Gastroesophageal sphincter (tissue), 4 donors: ENCODE measurements at places on chromosomes 4 and X.

DNA sequence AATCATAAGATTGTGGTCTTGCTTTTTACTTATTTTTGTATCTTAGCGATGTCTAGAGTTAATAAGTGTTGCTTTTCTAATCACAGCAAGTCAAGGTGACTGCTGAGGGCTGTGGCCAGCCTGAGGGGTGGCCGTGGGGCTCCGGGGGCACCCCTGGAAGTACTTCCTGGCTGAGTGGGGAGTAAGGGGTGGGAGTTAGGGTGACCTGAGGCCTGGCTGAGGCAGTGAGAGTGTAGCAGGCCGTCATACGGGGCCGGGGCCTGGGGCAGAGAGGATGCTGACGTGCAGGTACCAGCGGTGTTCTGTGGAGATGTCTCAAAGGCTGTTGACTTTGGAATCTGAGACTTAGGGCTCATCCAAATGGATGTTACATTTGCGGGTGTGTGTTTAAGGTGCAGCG is 29.3 kb downstream of the PIGG start:
- ATAC-seq: no peak

DNA sequence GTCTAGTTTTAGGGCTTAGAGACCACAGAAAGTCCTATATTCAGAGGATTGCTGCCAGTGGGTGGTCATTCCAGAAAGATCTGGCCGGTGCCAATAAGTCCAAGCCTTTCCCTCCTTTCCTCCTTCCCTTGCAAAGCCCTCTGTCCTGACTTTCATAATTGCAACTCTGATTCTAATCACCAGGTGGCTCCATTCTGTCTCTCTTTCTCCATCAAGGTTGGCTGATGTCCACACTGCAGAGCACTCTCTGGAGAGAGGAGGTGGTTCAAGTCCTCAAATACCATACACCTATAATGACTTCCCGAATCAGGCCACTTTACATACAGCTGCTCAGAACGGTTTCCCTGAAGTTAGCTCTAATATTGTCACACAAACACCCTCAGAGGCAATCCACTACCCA is 22.4 kb upstream of the ARMCX4 start:
- no peak for ATAC-seq

- no peak for ATAC-seq
Measured at GRCh38 chr4:113617195-113617594, 144.3 kb downstream of the CAMK2D start.

GRCh38 chrX:154360155-154360713 is 14.2 kb downstream of the FLNA start:
- no peak for ATAC-seq

DNA sequence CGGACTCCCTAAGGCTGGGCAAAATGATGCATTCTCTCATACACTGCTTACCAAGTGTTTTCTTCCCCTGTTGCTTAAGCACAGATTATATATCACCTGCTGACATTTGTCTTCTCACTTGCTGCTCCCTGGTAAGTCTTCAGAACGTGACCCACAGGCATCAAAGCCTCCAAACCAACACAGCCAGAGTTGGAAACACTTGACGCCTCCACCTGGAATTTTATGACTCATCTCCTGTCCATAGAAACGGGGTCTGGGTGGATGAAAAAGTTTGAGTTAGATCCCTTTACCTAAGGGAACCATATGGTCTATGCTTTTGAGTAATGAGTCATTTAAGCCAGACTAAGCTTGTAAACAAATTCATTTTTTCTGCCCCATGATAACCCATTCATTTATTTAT is 251.6 kb downstream of the USP46 start:
- no peak for ATAC-seq

DNA sequence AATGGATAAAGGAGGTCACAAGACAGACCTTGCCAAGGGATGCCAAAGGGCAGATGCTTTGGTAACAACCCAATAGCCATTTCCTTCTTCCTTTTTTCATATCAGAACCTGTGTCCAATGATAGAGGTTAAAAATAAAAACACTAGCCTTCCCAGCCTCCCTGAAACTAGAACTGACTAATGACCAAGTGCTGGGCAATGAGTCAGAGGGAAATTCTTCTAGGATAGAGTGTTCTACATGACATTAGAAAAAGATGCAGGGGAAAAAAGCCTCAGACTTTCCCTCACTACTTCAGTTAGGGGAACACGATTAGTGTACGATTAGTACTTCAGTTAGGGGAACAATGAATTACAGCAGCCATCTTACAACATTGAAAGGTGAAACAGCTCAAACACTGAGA is 29.3 kb upstream of the FAM47C start:
- no peak for ATAC-seq

- no peak for ATAC-seq
Measured at GRCh38 chrX:1681439-1681838, 66.6 kb downstream of the ASMT start.

- no peak for ATAC-seq
Measured at GRCh38 chr4:111510535-111510934, 634.7 kb upstream of the FAM241A start.

DNA sequence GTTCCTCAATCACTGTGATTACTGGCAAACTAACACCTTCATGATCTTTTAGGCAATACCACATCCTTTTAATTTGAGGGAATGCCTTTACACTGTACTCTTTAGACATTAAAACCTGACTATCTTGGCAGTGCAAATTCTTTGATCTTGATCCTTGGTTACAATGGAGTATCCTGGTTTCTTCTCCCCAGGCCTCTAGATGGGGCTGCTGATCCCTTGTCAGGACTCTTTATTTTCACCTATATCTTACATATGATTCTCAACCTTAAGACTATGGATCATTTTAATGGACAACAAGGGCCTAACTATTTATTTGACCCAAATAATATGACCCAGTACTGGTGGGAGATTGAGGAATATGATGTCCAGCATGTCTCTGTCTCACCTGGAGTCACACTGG is 1005.5 kb upstream of the INTU start:
- ATAC-seq: no peak

- ATAC-seq: no peak
Measured at GRCh38 chr4:83922402-83922801, 386.5 kb downstream of the GPAT3 start.

DNA sequence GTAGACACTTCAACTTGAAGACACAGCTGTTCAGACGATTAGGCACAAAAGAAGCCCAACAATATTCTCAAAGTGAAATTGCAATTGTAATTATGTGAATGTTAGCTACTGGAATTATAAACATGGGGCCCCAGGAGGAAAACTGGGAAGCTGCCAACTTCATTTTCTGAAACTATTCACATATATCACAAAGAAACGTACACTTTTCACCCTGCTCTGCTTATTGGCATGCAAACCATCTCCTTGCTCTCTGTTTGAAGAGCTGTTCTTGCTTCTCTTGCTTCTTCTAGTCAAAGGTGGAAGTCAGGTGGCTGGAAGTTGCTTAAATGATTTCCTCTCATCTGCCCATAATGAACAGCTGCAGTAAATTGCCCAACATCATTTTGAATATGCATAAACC is 320.1 kb downstream of the CFAP299 start:
- ATAC-seq: no peak

DNA sequence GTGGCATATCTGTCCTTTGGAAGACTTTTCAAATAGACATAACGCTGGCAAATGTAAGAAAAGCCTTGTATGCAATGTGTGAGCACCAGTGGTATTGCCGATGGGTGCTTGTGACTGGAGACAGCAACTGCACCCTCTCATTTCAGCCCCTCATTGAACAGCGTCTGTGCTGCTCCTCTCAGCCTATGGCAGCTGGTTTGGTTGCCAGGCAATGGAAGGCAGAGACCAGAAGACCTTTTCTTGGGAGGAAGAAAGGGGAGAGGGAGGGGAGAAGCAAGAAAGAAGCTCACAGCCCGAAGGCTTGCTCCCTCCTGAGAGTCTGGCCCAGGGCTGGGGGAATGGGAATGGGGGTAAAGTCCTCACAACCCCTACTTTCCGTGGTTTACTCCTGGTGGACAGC is 20.2 kb downstream of the ZCCHC13 start:
- ATAC-seq: no peak

DNA sequence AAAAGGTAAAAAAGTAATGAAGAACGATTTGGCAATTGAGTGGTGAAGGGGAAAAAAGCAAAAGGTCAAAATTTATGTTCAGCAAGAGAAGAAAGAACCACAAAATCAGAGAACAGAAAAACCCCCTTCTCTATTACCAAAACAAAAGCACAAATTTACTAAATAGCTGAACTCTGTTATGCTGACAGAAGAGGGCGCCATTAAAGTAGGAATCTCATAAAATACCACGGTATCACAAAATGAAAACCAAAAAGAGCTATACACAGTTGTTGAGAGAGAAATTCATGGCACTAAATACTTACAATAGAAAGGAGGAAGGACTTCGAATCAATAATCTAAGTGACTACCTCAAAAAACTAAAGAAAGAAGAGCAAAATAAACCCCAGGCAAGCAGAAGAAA is 69.6 kb upstream of the CXorf66 start:
- no peak for ATAC-seq

DNA sequence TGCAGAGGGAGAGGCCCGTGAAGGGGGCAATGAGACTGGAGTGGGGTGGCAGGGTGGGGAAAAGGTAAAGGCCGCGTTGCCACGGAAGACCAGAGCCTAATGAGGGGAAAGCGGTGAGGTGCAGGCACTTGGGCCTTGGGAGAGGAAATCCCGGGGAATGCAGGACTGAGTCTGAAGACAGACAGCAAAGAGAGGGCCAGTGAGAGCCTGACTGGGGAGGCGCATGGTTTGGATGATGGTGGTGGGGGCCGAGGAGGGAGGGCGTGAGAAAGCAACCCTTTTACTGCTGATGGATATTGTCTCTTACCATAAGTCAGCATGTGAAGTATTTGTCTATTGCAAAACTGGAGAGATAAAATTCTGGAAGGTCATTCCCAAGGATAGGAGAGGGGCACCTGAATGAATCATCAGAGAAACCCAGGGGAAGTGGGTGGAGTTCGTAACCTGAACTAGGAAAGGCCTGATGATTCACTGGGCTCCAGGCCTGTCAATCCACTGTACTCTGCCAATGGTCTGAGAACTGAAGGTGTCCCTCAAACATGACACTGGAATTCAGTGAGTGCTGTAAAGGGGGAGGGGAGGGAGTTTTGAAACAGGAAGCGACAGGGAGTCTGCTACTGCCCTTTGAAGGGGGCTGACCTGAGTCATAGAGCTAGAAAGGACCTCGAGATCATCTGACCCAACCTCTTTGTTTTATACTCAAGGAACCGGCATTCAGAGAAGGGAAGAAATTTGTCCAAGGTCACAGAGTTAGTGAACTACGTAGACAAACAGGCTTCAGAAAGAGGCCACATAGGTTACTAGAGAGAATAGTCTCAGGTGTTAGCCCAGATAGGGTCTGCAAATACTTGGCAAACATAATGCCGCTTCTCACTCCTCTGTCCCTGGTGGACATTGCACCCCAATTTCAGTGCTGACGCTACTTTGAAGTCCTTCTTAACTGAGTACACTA is 52.2 kb downstream of the NALF2 start:
- peak; percentile 37 for ATAC-seq

DNA sequence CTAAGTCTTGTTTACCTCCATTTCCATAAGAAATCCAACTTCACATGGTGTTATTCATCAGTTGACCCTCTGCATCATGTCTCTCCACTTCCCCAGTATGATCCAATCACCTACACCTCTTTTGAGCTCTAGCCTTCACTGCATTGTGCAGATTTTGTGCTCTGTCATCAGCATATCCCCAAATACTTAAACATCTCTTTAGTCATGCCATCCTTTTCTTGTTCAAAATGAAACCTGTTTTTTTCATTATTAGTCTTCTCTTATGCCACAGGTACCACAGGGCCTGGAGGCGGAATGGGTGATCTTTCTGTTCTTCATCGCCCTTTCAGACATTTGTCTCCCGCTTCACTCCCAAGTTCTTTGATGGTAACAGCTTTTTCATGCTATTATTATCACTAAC is 382.7 kb upstream of the GALNTL6 start:
- ATAC-seq: no peak

GRCh38 chr4:165506849-165507248 is 128.0 kb downstream of the CPE start:
- ATAC-seq: peak; percentile 31

DNA sequence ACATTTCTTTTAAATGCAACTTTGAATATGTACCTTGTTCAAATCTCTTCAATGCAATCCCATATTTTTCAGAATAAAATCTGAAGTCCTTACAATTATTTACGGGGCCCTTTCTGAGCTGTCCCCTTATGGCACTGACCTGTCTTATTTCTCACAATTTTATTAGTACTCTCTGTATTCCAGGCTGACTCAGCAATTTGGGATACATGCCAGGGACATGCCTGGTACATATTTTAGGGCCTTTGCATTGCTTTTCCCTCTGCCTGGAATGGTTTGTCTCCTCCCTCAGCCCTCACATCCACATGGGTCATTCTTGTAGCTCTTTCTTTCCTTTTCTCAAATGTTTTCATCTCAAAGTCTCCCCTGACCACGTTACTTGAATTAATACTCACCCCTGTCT is 172.2 kb upstream of the TECRL start:
- ATAC-seq: no peak

- no peak for ATAC-seq
Measured at GRCh38 chrX:131577999-131578734, 34.3 kb downstream of the OR13H1 start.

DNA sequence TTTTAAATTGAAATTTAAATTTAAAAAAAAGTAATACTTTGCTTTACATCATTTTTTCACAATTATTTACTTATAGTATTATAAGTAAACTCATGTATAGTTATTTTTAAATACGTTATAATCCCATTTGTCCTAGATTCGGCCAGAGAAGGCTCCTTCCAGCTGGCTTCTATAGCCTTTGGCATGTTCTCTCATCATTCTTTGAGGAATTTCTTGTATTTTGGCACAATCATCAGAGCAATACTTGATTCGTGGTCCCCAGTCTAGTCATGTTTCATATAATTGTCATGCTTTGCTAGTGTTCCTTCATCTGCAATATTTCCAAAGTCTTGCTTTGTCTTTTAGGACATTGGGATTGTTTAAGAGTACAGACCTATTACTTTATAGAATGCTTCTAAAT is 1037.9 kb upstream of the AGA start:
- no peak for ATAC-seq

GRCh38 chrX:107716118-107716684 is 59.4 kb downstream of the TSC22D3 start:
- no peak for ATAC-seq

DNA sequence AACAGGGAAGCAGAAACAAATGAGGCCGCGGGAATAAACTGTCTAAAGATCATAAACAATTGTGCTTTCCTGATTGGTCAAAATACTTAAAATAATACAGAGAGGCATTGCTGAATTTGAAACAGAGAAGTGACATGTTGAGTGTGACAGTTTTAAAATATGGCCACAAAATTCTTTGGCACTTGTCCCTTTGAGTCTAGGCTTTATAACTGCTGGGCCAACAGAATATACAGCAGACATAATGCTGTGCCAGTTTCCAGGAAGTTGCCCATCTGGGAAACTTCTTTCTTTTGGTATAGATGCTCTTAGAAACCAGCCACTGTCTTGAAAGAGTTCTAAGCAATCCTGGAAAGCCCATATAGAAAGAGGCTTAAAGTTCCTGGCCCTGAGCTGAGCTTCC is 668.4 kb downstream of the CENPC start:
- ATAC-seq: no peak
